ENCODE measurements at places on chromosomes 11 and 22. TPM values are rescaled to one million over a fixed set of nuclear protein-coding genes. Genes with fewer than 3 reads are reported as not detected.

The APOA4 gene
- not detected for polyA plus RNA-seq

The OR10G7 gene
- polyA plus RNA-seq, result not detected

- DNase-seq, result no peak
Measured at GRCh38 chr22:39449708-39450107, 7.1 kb upstream of the MGAT3 start.

- no peak for DNase-seq
Measured at GRCh38 chr11:116771935-116772334, 852 bp downstream of the BUD13 start.

- no peak for DNase-seq
Measured at GRCh38 chr11:116927163-116927974, 89.9 kb upstream of the APOA1 start.

DNA sequence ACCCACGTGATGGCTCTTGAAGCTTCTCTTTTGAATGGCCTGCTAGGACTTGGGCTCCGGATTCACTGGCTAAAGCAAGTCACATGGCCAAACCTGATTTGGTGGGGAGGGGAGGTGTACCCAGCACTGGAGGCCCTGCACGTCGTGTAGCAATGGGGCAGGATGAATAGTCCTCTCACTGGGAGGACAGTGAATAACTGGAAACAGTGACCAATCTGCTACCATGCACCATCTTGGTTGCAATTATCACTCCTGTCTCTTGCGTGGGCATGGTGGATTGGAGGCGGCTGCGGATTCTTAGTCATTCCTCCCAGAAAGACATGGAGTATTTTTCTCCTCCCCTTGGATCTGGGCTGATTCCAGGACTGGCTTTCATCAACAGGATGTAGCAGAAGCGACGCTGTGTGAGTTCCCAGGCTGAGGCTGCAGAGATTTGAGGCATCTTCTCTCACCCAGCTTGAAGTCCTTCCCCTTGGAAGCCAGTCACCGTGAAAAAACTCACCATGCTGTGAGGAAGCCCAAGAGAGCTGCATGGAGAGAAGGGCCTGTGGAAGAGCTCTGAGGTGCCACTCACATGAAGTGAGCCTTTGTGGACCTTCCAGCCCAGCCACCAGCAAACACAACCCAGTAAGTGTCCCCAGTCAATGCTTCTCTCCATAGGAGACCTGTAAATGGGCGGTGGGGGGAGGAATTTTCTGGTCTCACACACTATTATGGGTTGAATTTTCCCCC is 70.4 kb downstream of the IGLL1 start:
- no peak for DNase-seq

DNA sequence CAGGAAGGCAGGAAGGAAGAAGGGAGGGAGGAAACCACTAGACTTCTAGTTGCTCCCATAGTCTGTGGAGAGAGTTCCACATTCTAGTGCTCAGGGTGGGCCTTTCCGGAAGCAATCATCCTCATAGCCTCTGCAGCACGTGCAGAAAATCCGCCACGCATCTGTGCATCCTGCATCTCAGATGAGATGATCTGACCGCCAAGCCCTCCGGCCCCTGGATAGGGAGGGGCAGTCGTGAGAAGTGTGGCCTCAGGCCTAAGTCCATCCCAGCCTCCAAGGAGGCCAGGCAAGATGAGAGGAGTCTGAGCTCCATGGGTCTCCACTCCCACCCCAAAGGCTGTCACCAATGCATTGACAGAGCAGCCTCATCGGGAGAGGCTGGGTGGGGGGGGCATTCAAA is 30.4 kb upstream of the IGSF9B start:
- DNase-seq, result no peak

All from right renal pelvis (tissue), 4 donors.